ENCODE measurements at places on chromosomes 7 and 10.

- DNase-seq, result peak; percentile 28
These were observed 565 bp downstream of the ATP5MK start for GRCh38 chr10:103395754-103396066.

DNA sequence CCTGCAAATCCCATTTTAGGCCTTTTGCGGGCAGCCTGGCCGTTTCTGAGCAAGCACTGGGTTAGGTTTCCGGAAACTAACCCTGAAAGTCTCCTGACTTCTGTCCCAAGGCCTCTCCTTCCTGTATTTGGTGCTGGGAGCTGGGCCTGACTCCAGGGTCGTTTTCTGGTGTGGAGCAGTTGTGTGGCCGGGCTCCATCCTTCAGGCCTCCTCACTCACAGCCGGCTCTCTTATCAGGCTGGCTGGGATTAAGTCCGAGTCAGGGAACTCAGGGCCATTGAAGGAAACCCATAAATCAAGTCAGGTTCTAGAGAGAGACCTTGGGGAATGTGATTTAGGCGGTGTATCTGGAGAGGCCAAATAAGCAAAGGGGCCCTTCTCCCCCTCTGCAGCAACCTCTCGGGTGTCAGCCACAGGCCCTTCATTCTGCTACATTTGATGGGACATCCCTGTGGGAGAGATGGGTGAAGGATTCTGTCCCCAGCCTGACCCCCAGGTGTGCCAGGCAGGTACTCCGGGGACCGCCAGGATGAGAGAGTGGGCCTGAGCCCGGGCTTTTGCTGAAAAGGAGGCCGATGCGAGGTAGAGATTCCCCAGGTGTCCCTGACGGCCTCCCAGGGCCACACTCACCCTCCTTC, 3.3 kb downstream of the GATA3 start:
- peak; percentile 33 for DNase-seq

DNA sequence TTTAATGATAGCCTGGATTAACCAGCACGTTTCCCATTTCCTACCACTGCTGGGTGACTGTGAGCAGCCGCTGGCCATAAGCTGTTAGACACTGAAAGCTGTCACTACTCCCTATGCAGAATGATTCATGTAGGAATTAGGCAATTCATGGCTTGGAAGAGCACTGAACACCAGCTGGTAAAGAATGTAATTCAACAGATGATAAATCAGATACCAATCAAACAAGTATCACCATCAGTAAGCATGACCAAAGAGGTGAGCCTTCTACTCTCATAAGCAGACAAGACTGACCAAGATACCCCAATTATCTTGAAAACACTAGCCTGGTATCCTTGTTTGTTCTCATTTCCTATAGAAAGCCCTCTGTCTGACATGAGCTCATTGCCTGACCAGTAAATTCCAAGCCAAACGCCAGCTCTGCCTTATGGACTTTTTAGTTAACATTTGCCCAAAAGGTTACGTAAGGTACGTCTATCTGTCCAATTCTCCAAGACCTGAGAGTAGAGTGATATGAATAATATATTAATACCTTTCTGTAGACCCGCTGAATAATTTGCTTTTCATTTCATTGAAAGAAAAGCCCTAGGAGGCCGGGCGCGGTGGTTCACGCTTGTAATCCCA, 127.7 kb downstream of the ELMO1 start:
- DNase-seq, result no peak

DNA sequence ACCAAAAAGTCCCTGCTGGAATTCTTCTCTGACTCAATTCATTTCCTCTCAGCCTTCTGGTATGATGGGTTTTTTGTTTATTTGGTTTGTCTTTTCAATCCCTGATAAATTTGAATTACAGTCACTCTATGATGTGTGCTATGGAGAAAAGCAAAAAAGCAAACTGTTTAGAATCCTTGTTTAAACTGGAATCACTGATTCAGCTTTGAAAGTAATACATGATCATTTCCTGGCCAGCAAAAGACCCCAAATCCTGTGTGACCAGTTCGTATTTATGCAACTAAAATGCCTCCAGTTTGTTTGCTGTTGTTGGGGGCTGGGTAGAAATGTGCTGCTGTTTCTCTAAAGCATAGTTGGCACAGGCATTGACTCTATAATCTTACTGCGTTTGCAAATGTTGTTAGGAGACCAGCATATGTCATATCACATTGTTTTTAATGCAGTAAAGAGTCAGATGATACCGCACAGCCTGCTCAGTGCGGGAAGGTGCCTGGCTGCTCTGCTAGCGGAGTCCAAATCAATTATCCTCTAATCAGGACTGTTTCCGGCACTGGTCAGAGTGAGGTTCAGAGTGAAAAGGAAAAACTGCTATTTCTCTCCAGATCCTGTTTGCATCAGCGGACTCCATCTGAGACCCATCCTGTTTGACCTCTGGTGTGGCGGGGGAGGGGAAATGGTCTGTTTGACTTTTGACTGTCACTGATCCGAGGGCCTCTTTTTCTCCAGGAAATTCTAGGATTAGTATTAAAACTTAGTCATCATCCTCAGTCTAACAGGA, 40.6 kb upstream of the ADD3 start:
- DNase-seq, result no peak

DNA sequence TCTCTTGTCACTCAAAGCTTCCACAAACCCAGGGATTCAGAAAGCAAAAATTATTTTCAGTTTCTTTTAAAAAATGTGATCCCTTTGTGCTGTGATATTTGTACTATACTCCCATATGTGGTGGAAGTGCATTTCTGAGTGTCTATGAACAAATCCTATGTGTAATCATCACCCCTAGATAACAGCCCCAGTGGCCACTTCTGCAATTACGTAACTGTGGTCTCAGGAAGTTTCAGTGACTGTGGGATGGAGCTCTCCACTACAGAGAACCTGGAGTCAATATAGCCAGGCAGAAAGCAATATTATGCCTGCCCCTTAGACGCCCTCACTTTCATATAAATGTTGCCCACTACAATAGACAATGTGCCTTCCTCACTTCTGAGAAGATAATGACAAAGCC, 1101.7 kb upstream of the GHITM start:
- DNase-seq, result no peak

DNA sequence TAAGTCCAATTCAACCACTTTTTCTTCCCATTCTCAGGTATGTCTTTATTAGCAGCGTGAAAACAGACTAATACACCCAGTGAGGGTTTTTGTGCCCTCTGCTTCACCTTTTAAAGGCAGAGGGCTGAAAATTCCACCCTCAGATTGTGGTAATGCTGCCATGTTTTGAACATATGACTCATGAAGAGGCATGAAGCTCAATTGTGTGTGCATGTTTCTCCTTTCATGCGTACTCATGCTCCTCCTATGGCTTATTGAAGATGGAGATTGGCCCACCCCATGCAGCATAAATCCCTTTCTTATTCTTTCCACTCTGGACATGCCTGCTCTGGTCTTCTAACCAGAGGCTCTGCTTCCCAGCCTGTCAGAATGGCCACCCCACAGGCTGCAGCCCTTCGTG, 168.0 kb upstream of the PRKCQ start:
- no peak for DNase-seq

DNA sequence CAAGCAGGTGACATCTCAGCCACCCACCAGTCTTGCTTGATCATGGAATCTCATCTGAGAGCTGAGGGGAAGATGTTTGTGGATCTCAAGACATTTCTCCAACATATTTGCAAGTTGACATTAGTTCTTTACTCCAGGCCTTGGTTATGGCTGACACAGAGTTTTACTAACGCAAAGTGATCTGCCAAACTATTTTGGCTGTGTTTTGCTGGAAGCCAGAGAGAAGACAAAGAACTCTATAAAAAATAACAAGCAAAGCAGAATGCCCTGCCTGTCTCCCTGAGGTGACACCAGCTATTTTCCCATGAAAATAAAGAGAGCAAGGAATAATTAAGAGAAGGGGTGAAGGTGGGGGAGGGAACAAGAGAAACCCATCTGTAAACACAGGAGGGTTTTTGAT, 286.4 kb downstream of the WDR11 start:
- no peak for DNase-seq

- no peak for DNase-seq
These were observed 7.9 kb downstream of the KNDC1 start for GRCh38 chr10:133167693-133168616.

DNA sequence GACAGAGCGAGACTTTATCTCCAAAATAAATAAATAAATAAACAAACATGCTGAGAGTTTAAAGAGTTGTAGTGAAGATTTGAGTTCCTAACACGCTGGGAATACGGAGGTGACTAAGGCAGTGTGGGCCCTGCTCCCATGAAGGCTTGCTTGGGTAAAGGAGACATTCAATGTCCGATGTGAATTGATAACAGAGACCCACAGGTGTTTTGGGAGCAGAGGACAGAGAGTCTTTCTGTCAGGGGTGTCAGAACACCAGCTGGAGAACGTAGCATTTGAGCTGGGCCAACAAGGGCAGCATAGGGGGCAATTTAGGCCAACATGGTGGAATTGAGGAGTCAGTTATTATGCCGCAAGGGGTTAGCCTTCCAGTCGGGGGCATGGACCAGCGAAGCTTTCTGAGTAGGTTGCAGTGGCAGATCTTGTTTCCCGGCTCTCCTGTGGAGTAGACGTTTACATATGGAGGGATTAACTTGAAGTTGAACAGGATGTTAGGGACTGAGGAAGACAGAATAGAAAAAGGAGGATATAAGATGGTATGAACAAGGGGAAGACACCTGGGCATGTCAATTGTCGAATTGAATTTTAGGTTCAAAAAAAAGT, 5.6 kb downstream of the PROSER2 start:
- no peak for DNase-seq

DNA sequence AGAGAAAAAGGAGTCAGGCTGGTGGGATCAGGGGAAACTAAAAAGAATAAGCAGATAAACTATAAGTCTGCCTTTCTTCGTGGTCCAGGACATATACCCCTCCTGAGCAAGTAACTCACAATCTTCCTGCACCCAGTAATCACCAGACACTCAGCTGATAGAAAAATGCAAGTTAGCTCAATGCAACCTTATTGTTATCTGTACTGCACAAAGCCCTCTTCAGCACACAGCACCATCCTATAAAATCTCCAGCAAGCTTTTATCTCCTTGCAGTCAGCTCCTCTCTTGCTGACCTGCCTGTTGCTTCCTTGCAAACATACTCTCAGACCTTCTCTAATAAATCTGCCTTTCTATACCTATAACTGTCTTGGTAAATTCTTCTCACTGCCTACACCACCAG, 6.7 kb downstream of the SLC37A3 start:
- no peak for DNase-seq

DNA sequence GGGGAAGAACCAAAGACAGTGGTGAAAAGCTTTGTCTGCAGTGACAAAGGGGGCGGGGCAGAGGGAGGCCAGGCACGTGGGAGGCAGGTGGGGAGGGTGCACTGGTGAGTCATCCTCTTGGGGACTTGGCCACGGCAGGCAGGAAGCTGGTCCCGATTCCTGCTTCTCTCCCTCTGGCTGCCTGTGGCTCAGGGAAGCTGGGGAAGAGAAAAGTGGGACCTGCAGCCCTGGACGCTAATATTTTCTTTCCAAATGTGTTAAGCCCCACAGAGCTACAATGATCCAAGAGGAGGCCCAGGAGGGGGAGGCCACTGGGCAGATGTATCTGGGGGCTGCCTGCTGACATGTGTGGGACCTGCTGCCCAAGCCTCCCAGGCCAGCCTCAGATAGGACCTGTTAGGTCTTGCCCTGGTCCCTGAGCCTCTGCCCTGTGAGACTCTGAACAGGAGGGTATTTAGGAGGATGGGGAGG, 231.8 kb downstream of the KCNMA1 start:
- DNase-seq, result peak; percentile 48

DNA sequence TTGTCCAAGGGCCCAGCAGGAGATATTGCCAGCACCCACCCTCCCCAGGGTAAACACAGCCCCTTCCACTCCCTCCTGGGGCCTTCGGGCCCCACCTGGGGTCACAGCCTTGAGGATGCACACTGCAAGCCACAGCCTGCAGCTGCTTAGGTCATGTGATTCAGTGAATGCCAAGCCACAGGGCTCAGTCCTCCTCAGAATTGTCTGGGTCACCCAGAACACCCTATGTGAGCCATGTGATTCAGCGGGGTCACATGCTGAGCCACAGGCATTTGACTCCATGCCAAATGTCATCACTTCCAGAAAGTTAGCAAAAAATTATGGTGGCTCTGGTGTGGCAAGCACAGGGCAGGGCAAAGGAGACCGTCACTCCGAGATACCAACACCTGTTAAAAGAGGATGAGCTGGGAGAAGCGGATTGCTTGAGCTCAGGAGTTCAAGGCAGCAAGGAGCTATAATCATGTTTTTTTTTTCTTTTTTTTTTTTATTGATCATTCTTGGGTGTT, 17.2 kb upstream of the PSAP start:
- DNase-seq, result no peak

DNA sequence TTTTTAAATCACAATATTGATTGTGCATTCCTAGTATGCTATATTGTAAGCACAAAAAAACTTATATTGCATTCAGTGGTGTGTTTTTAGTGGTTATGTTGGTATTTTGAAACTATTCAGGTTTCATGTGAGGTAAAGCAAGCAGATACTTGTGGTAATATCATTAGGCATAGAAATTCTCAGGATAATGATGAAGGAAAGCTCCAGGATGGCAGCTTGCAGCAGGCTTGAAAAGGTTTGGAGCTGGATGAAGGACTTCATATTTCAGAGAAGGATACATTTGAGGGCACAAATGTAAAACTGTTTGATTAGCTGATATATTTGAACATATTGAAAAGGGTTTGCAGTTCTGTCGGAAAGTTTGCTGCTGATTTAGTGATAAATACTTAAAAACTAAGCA, 17.5 kb downstream of the TRIM24 start:
- no peak for DNase-seq

DNA sequence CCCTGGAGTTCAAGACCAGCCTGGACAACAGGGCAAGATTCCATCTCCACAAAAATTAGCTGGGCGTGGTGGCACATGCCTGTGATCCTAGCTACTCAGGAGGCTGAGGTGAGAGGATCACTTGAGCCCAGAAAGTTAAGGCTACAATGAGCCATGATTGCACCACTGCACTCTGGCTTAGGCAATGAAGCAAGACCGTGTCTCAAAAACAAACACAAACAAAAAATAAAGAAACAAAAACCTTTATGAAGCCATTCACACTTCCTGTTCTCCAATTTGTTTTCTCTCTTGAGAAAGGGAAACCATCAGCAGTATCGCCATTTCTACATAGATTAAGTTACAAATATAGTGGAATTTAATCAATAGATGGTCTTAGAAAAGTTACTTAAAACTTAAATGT, 19.8 kb downstream of the YME1L1 start:
- DNase-seq, result no peak

DNA sequence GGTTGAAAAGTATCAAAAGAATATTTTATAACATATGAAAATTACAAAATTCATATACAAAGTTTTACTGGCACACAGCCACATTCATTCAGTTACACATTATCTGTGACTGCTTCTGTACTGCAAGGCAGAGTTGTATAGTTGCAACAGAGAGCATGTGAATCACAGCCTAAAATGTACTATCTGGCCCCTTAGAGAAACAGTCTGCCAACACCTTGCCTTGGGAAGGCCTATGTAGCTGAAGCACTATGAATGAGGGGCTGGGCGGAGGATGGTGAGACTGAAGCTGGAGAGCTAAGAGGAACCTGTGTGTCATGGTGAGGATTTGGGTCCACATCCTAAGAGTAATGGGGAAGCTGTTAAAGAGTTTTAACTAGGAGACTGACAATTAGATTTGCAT, 35.7 kb downstream of the PDZD8 start:
- DNase-seq, result no peak

GRCh38 chr10:75450075-75450445, 18.6 kb downstream of the LRMDA start:
- DNase-seq, result no peak
